ENCODE measurements at places on chromosomes 11 and 22.

DNA sequence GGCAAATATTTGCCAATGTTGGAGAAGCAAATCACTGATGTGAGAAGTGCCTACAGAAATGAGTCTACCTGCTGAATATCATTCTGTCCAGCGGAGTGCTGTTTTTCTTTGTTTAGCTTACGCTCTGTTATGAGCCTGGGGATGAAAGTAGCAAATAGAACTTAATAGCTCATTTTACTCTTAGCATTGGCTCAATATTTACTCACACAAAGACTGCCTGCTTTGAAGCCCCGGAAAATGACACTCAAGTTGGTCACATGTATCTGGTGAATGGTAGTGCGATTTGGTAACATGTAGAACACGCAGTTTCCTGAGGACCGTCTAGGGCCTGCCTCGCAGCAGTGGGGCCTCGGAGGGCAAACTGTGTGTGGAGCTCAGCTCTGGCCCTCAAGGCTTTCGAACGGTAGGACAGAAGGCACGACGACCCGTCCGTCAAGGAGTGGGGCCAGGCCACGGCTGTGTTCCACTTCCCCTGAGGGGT lies 38.9 kb downstream of the TBC1D22A start:
- no peak for DNase-seq

- DNase-seq = no peak
These were observed 41.1 kb downstream of the DIXDC1 start for GRCh38 chr11:111978028-111978771.

GRCh38 chr11:43803766-43804165 lies 76.9 kb upstream of the ALKBH3 start:
- no peak for DNase-seq

- DNase-seq = no peak
These were observed 607 bp downstream of the DMC1 start for GRCh38 chr22:38569181-38569971.

DNA sequence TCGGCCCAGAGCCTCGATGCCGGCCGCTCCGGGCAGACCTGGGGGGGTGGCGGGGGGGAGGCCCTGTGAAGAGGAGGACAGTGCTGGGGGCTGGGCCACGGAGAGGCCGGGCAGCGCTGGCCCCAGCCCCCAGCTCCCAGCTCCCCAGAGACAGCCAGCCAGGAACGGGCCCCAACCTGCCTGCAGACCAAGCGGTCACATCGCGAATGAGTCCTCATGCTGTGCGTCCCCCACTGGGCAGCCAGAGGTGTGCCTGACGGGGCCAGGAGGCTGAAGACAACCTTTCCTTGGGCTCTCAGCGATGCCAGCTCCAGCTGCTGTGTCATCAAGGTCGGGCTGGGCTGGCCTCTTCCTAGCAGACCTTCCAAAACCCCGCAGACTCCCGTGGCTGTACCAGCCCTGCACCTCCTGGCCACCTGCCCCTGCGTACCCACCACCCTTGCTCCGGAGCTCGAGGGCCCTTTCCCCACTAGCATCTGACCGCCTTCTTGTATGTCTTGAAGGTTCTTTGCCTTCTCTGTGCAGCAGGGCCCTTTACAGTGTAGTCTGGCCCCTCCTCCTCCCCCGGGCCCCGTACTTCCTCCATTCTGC lies 88.4 kb downstream of the CDKN1C start:
- DNase-seq = no peak

GRCh38 chr22:35761037-35761436 lies 43.4 kb downstream of the APOL5 start:
- DNase-seq = no peak

DNA sequence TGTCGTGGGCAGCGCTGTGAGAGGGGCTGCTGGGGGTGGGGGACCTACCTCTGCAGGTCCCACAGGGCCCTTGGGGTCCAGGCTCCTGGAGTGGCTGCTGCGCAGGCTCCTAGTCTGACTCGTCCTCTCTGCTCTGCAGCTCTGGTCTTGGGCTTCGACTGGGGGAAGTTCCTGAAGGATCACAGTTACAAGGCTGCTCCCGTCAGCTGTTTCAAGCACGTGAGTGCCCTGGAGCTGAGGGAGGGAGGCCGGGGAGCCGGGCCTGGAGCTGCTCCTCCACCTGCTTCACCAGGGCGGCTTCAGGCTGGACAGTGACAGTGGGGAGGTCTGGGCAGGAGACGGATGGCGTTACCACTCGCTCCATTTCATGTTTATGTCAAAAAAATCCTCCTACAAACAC lies 11.9 kb downstream of the L3MBTL2 start:
- DNase-seq = no peak

GRCh38 chr11:120746376-120746775 lies 234.8 kb downstream of the GRIK4 start:
- DNase-seq = no peak

DNA sequence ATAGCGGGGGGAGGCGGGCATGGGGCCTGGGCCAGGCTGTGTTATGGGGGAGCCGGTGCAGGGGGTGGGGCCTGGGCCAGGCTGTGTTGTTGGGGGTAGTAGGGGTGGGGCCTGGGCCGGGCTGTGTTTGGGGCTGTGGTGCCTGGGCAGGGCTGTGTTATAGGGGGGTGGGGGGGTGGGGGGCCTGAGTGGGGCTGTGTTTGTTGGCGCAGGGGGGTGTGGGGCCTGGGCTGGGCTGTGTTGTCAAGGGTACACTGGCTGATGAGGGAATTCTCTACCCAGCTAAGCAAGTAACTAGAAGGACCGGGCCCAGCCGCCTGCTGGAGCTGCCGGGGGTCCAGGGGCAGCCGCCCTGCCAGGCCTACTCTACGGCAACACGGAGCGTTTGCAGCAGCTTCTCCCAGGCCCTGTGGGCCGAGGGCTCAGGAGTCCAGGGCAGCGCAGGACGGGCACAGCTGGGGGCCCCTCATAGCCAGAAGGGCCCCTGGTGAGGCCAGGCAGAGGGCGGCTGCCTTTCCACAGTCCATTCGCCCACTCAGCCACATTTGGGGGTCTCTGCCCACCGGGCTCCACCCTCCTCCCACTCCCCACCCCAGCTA lies 10.1 kb upstream of the PIM3 start:
- DNase-seq = no peak

DNA sequence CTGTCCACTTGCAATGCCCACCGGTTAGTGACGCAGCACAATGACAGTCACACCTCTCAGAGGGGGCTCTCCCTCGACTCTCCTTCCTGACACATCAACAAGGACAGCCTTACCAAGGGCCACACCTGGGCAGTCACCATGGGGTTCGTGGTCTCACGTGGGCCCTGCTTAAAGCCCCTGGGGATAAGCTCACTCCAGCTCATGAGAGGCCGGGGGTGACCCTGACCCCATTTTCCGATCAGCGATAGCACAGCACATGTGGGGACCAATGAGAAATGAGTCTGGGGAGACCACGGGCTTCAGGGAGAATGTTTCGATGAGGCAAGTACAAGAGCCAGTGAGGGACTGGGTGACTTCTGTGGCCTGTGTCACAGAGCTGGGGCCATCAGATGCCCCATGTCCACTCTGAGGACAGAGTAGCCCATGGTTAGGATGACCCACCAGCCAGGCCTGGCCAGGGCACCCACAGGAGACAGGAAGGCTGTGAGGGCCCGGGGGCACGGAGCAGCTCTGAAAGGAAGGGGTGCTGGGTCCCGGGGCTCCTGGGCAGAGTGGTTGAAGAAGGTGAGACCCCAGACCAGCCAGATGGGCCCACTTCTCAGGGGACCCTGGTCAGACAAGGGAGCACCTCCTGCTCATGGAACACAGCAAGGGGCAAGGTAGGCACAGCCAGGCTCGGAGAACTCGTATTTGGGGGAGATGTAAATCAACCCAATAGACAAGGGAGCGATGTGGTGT lies 128.8 kb downstream of the MED15 start:
- no peak for DNase-seq

DNA sequence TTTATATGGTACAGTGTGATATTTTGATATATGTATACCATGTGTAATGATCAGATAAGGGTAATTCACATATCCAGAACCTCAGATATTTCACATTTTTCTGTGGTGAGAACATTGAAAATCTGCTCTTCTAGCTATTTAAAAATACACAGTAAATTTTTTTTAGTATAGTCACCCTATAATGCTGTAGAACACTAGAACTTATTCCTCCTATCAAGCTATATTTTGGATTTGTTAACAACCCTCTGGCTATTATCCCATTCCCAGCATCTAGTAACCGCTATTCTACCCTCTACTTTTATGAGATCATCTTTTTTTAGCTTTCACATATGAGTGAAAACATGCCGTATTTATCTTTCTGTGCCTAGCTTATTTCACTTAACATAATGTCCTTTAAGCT lies 65.5 kb upstream of the SYT9 start:
- DNase-seq = no peak

DNA sequence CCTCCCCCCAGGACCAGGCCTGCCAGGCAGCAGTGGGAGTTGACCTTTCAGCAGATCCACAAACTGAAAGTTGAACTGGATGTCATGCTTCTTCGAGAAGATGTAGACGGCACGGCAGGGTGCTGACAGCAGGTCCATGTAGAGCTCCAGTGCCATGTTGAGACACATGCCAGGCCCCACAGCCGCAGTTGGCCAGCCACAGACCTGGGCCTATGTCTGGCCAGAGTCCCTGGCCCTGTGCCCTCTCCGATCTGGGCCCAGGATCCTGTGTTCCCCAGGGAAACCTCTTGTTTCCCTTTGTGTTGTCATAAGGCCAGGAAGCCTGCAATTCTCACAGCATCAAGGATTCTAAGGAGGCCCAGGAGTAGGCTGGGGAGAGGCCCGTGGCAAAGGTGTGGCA lies at the start of gene GSTT4:
GSTT4 (minus strand) TSS at position 253 of the 400 bp plus-strand sequence; CDS start at position 156, 97 bp downstream.
- no peak for DNase-seq

- no peak for DNase-seq
These were observed 305.2 kb downstream of the RAB38 start for GRCh38 chr11:87870086-87870485.

GRCh38 chr11:77510851-77511250 lies 37.0 kb upstream of the PAK1 start:
- DNase-seq = no peak

Measured in GM12864 (cell line).